ENCODE measurements at places on chromosomes 2 and 18.

GRCh38 chr2:169897834-169898233, 70.6 kb downstream of the UBR3 start:
- no peak overlapping the region for H3K4me3 ChIP-seq
- H3K27me3 ChIP-seq = no peaks in the 10 kb centered on the region
- no peak for DNase-seq

DNA sequence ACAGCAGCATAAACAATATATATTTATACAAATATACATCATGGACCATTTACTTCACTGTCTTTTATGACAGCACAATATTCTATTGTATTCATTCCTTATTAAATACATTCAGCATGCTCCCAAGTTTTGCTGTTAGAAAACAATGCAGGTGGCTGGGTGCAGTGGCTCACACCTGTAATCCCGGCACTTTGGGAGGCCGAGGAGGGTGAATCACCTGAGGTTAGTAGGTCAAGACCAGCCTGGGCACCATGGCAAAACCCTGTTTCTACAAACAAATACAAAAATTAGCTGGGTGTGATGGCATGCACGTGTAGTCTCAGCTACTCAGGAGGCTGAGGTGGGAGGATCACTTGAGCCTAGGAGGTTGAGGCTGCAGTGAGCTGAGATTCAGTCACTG, 39.0 kb downstream of the NPC1 start:
- H3K4me3 ChIP-seq = no peak overlapping the region
- no peaks in the 10 kb centered on the region for H3K36me3 ChIP-seq
- no peak for DNase-seq
- no peaks in the 10 kb centered on the region for H3K4me1 ChIP-seq
- H3K27me3 ChIP-seq = no peaks in the 10 kb centered on the region

- no peaks in the 10 kb centered on the region for H3K36me3 ChIP-seq
- H3K4me3 ChIP-seq = no peak overlapping the region
- DNase-seq = no peak
These were observed 17.2 kb upstream of the ITGAV start for GRCh38 chr2:186572705-186573104.

- H3K4me1 ChIP-seq = no peaks in the 10 kb centered on the region
These were observed 558.2 kb upstream of the LINC00305 start for GRCh38 chr18:64707052-64707451.

- no peaks in the 10 kb centered on the region for H3K27me3 ChIP-seq
- no peaks in the 10 kb centered on the region for H3K4me1 ChIP-seq
- DNase-seq = no peak
- H3K36me3 ChIP-seq = no peaks in the 10 kb centered on the region
These were observed 204.8 kb downstream of the SETBP1 start for GRCh38 chr18:44885507-44885906.

DNA sequence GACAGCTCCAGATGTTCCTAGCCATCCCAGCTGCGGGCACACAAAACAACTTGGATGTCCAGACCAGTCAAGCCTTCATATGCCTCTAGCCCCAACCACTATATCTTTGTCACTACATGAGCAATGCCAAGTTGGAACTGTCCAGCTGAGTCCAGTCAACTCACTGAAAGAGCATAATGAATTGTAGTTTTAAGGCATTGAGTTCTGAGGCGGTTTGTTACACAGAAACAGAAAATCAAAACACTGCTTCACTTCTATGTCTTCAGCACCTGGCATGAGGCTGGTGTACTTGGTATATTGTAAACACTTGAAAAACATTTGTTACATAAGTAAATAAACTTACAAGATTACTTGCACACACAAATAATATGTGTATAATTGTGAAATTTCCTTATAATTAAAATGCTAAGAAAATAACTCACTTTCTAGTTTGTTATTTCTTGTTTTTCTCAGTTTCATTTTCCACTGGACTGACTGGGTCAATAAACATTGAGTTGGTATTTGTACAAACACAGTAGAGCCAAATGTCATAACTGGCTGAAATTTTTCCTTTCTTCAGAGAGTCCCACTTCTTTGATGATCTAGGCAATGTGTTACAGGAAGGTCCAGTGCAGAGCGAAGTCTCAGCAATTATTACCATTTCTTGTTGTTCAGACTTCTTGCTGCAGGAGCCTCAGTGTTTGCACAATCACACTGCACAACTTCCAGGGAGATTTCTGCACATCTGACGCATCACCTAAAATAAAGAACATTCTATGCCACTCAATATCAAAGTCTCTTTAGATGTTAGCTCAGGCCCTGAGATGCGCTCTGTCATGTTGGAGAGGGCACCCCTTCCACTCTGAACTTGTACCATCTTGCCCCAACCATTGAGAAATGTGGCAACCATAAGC, 38.2 kb upstream of the DPP4 start:
- no peak overlapping the region for H3K4me3 ChIP-seq
- H3K36me3 ChIP-seq = no peaks in the 10 kb centered on the region

GRCh38 chr2:150296770-150297546, 190.5 kb downstream of the RND3 start:
- no peak for DNase-seq
- no peaks in the 10 kb centered on the region for H3K36me3 ChIP-seq
- no peak overlapping the region for H3K4me3 ChIP-seq
- H3K4me1 ChIP-seq = no peaks in the 10 kb centered on the region

DNA sequence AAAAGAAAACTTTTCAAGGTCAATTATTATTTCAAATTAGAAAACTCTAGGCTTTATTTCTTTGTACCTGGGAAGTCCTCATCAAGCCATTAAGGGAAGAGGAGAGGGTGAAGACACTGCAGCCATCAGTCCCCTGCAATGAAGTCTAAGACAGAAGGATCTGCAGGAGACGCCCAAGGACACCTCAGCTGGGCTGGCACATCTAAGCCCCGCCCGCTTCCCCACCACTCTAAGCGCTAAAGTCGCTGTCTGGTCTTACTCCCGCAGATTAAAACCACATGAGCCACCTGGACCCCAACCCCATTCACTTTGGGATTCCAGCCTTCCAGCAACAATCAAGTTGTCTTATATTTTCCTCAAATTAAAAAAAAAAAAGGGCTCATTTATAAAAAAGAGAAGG, 104.4 kb downstream of the AFF3 start:
- H3K4me3 ChIP-seq = no peak overlapping the region
- H3K4me1 ChIP-seq = no peaks in the 10 kb centered on the region
- H3K36me3 ChIP-seq = no peaks in the 10 kb centered on the region
- H3K27ac ChIP-seq = no peak overlapping the region

GRCh38 chr2:188524519-188525113, 232.9 kb downstream of the GULP1 start:
- H3K36me3 ChIP-seq = peaks cover 10% of the 10 kb centered on the region
- H3K27me3 ChIP-seq = no peaks in the 10 kb centered on the region
- H3K27ac ChIP-seq = no peak overlapping the region

DNA sequence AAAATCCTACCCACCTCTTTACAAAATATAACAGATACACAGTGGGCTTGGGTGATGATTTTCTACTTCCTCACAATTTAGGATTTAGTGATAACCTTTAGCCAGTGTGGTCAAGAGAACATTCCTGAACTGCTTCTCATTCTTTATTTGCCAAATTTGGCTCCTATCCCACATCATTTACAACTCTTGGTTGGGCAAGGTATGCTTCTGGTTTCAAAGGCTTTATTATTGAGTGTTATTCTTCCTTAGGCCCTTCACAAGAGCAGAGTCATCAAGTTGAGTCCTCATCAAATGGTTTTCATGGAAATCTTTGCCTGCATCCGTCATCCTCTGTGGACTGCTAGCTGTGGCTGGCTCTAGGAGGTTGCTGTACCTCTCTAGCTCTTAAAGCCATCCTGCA, 472.0 kb upstream of the ETAA1 start:
- H3K27ac ChIP-seq = no peak overlapping the region
- no peak for DNase-seq
- no peaks in the 10 kb centered on the region for H3K36me3 ChIP-seq
- H3K4me3 ChIP-seq = no peak overlapping the region
- H3K4me1 ChIP-seq = no peaks in the 10 kb centered on the region

DNA sequence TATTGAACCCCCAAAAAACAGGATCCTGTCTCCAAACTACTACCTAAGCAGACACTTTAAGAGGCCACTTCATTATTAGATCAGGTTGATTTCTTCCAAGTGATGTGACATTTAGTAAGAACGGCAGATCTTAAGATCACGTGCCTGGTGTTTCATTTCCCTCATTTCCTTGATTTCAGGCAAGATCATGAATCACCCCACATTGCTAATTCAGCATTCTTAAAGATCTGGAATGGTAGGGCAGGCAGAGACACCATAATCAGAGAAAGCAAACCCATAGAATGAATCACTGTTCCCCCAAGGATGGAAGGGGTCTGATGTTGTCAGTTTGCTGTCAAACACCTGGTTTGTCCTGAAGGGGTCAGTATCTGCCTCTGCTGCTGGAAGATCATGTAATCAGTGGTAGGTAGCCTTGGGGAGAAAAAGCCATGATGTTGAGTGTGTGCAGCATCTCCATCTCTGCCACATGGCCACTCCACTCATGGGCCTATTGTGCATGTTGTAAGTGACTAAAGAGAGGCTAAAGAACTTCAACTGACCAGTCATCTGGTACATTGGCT, 133.9 kb downstream of the ARHGAP15 start:
- no peak overlapping the region for H3K27ac ChIP-seq
- H3K36me3 ChIP-seq = no peaks in the 10 kb centered on the region
- H3K27me3 ChIP-seq = no peaks in the 10 kb centered on the region
- DNase-seq = peak; percentile 53
- H3K4me3 ChIP-seq = no peak overlapping the region

DNA sequence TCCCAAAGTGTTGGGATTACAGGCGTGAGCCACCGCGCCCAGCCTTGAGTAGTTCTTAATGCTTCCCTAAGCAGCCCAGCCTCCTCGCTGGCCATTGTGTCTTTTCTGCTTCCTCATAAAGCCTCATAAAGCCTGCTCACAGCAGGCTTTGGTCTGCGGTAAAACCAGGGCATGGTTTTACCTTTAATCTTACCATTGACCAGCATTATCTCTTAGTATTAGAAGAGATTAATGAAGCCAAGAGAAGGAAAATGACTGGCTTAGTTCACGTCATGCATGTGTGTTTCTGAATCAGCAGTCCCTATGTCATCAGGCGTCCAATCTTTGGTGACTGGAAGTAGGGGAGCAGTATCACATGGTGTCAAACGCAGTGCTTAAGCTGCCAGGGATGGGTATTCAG, 14.9 kb upstream of the CDCA7 start:
- no peak overlapping the region for H3K4me3 ChIP-seq
- no peak overlapping the region for H3K27ac ChIP-seq
- H3K4me1 ChIP-seq = no peaks in the 10 kb centered on the region
- H3K36me3 ChIP-seq = no peaks in the 10 kb centered on the region
- DNase-seq = no peak

DNA sequence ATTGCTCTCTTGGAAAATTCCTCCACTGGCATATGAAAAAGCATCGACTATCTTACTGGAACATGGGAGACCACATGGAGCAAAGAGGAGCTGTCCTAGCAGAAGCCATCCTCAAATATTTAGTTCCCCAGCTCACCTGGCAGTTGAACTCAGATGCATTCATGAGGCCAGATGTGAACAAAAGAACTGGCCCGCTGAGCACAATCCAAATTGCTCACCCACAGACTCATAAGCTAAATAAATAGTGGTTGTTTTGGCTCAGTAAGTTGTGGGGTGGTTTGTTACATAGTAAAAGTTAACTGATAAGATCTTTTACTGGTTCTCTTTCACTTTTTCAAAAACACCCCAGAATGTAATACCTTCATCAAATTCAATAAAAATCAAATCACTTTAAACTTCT, 108.6 kb upstream of the CWC22 start:
- no peak for DNase-seq
- H3K4me3 ChIP-seq = no peak overlapping the region
- no peak overlapping the region for H3K27ac ChIP-seq
- H3K36me3 ChIP-seq = no peaks in the 10 kb centered on the region
- H3K27me3 ChIP-seq = no peaks in the 10 kb centered on the region

DNA sequence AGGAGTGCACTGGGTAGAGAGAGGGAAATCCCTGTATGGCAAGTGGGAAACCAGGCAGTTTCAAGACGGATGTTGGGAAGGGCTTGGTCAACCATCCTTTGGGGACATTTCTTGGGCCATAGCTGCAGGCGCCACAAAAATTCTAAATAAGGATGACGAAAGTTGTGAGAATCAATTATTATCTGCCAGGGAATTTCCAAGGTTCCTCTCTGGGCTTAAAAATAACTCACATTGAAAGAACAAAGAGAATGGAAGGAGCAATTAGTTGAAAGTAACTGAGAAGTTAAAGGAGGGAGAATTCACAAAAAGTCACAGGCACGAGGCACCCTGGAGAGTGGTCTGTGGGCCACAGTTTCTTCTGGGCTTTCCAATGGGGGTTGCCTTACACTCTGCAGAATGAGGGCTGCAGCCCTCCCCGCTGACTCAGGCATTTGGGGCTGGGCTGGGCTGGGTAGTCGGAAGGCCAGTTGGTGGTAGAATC, 195.7 kb downstream of the SMAD7 start:
- DNase-seq = no peak
- no peak overlapping the region for H3K4me3 ChIP-seq
- H3K4me1 ChIP-seq = peaks cover 3% of the 10 kb centered on the region
- H3K36me3 ChIP-seq = no peaks in the 10 kb centered on the region
- no peak overlapping the region for H3K27ac ChIP-seq
- H3K27me3 ChIP-seq = no peaks in the 10 kb centered on the region

DNA sequence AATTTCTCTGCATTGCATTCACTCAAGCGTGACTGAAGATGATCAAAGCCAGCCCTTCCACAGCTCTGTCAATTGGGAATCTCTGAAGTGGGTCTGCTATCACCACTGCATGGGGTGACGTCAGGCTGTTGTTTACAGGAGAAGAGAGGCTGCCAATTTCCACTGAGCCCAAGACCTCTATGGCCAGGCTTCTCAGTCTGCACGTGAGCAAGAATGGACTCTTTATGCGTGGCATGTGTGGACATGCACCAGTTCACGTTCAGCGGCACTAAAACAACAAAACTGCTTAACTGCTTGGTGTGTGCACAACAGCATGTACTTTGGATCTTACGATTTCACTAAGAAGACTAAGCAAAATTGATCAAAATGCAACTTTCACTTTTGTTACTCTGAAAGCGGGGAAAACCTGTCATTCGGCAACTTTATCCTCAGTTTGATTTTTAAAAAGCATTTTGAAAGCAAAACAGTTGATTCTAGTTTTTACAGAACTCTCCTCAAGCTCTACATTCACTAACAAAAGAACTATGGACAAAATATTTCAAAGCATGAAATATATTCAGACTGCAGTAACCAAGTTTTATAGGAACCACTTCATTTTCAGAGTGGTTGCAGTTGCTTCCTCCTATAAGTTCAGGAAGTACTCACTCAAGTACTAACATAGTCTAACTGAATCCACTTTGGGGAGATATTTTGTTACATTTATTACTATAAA, 77.0 kb upstream of the SERTAD2 start:
- H3K27ac ChIP-seq = peak overlapping the region; percentile 59
- peaks cover 31% of the 10 kb centered on the region for H3K4me1 ChIP-seq
- peak overlapping the region; percentile 42 for H3K4me3 ChIP-seq
- H3K27me3 ChIP-seq = no peaks in the 10 kb centered on the region
- DNase-seq = peak; percentile 85

GRCh38 chr2:2222931-2223330, 108.1 kb downstream of the MYT1L start:
- H3K4me3 ChIP-seq = no peak overlapping the region
- no peak for DNase-seq
- H3K4me1 ChIP-seq = no peaks in the 10 kb centered on the region
- H3K36me3 ChIP-seq = no peaks in the 10 kb centered on the region

Data from SJCRH30 (cell line).